ENCODE measurements at places on chromosomes 5 and 9.

DNA sequence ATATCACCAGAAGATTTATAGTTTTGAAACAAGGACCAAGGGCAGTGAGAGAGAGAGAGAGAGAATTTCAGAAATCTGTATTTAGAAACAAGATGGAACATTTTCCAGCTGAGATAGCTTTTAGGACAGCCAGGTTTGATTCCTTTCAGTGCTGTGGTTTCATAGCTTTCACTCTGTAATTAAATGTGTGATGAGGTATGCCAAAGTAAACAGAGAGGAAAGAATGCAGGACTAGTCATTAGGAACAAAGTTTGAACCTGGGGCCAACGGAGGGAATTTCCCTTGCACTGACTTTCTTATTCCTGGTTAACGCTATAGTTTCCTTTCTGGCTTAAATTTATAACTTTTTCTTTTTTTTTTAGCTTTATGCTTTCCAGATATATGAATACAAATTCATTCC, 10.0 kb upstream of the CCL28 start:
- DNase-seq, result no peak

DNA sequence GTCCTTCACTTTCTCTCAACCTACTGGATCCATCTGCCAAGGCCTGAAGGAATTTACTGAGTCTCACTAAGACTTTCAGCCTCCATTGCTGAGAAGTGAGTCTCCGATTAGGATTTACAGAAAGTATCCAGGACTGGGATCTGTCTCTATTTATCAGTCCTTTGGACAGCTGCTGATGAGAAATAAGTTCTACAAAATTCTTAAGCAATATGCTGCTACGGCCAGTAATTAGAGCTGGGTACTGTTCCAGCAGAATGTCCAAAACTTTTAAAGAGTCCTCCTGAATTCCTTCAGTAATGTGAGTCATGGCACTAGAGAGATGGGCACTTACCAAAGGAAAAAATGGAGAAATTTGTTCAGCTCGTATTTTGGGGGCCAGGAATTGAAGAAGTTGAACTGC, 5.9 kb downstream of the TEX10 start:
- peak; percentile 67 for DNase-seq

DNA sequence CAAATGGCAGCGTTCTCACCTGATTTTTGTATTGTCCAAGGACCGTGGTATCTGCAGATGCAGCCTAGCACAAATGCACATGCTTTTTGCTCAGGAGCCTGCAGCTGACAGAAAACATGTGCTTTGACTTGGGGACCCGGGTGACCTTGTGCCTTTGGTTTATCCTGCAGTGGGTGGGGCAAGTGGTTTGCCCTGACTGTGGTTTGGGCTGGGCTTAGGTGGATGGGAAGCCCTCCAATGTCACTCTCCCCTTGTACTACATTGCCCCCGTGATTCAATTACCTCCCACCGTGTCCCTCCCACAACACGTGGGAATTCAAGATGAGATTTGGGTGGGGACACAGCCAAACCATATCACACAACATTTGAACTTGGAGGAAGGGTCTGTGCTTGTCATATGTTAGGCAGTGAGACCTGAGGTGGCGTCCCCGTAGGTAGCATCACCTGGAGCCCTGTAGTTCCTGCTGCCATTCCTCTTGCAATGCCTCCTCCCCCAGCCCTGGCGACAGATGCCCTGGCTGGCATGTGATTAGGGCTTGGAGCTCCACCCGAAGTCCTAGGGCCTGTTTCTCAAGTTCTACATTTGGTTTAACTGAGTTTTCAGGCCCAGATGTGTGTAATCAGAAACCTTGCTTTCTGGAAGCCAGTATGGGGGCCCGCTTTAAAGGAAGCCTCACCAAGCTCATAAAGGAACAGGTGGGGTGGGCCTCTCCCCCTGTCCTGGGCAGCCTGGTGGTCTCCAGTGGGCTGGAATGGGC, 2.1 kb downstream of the ANKRD33B start:
- no peak for DNase-seq

DNA sequence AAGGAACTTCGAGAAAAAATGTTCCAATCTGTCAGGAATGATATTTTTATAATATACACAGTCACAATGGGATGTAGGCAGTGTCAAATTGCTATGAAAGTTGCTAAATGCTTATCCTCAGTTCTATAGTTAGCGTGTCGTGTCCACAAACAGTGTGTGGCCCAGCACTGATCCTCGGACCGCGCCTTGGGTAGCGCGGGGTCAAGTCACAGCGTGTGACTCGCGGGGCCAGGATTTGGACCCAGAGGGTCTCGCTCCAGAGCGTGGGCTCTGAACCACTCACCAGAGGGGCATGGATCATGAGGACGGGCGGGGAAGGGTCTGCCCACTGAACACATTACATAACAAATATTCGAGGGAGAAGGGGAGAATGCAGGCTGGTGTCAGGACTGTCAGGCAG, 171.8 kb downstream of the C9orf50 start:
- no peak for DNase-seq

- no peak for DNase-seq
Observed at GRCh38 chr5:135894789-135895188, 852 bp downstream of the IL9 start.

GRCh38 chr9:34171753-34172535, 6.9 kb upstream of the UBAP1 start:
- no peak for DNase-seq

GRCh38 chr9:134908524-134909309, 9.0 kb downstream of the FCN1 start:
- no peak for DNase-seq

- DNase-seq, result no peak
Observed at GRCh38 chr5:102314328-102314727, 18.2 kb upstream of the SLCO4C1 start.

DNA sequence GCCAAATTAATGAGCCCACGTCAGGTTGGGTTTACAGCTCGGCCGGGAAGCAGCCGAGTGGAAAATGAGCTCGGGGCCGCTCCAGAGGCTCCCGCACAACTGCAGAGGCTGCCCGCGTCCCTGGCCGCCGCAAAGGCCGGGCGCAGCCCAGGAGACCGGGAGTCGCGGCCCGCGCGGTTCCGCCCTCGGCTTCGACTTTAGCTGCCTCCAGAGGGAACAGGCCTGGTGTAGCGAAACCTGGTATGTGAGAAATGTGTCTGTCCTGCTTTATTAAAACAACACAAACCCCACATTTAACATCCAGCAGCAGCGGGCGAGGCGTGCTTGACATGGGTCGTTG, 66.2 kb downstream of the FOXD1 start:
- no peak for DNase-seq

GRCh38 chr9:35308316-35308715, 146.5 kb downstream of the UNC13B start:
- peak; percentile 2 for DNase-seq

DNA sequence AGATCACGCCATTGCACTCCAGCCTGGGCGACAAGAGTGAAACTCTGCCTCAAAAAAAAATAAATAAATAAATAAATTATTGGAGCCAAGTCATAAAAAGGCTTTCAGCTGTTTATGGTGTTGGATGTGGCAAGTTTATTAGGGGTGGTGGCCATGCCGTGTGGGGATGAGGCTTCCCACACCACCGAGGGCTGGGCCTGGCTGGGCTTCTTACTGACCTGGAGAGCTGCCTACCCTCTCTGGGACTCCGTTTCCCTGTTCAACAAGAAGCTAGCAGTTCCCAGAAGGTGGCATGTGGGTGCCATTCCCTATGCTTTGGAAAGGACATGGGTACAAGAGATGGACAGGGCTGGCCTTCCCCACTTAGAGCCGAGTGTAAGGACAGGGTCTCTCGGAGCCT, 22.6 kb downstream of the GPRIN1 start:
- DNase-seq, result no peak

DNA sequence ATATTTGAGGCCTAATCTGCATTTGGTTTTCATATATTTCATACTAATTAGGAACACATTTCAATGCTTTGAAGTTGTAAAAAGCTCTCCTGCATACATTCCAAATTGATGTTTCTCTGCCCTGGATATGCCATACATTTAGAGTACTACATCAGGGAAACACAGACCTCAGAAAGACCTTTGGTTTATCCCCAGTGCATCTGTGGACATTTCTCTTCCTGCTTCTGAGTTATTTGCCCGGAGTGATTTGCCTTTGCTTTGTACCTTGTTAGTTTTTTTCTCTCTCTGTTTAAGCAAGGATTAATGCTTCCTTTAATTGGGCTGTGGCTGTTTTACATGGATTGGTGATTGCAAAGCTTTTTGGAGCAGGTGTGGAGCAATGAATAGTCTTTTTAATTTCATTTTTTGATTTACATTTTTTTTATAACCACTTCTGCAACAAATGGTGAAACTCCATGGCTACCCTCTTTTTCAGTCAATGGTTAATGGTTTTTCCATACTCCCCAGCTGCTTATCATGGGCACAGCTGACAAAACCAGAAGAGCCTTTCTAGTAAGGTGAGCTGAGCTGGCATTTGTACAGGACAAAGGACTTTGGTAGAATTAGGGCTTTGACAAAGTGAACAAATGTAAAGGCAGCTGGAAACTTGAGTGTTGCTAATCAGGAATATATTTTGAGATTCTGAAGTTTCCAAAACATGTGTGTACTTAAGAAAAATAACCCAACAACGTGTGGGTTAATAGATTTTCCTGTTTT, 54.2 kb downstream of the ZSWIM6 start:
- no peak for DNase-seq

GRCh38 chr5:102107865-102108264, 188.2 kb downstream of the SLCO4C1 start:
- no peak for DNase-seq

DNA sequence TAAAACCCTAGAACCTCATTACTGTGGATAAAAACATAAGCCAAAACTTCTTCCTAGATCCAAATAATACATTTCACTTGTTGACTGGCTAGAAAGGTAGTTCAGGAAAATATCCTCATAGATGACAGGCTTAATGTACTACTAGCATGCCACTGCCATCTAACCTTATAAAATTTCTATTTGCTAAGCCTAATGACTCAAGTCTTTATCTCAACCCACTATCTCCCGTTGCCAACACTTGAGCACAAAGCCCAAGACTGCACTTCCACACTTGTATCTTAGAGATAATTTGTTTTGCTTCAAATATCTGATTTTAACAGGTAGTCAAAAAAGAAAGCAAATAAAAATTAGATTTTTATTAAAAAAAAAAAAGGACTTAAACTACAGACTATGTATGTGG, 42.7 kb downstream of the FBXL17 start:
- DNase-seq, result no peak

DNA sequence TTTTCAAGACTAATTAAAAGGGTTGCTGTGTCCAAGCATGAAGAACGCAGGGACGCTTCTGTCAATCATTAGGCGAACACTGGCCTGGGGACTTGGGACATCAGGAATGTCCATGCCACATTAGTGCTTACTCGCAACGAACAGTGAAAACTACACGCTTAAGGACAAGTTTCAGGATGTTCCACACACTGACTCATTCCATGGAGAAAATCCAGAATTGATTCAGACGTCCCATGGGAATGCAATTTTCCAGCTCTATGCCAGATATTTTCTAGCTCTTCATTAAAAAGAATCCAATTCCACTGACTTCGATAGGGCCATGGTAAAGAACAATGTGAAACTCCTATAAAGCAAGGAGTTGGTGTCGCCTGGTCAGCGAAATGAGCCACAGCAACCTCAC, 98.2 kb downstream of the CAMSAP1 start:
- peak; percentile 56 for DNase-seq

DNA sequence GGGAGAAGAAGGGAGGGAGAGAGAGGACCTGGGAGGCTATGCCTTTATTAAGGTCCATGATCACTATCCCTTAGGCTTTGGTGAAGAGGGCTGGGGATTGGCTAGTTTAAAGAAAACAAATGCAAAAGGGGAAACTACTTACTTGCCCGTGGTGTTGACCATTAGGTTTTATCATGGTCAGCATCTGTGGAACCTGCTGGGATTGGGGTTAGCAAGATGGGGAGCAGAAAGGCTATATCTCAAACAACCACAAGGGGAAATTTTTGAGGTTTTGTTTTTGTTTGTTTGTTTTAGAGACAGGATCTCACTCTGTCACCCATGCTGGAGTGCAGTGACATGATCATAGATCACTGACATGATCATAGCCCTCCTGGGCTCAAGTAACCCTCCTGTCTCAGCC, 9.0 kb upstream of the RAD23B start:
- no peak for DNase-seq

GRCh38 chr9:127835991-127836516, 18.4 kb downstream of the ENG start:
- DNase-seq, result peak; percentile 78

DNA sequence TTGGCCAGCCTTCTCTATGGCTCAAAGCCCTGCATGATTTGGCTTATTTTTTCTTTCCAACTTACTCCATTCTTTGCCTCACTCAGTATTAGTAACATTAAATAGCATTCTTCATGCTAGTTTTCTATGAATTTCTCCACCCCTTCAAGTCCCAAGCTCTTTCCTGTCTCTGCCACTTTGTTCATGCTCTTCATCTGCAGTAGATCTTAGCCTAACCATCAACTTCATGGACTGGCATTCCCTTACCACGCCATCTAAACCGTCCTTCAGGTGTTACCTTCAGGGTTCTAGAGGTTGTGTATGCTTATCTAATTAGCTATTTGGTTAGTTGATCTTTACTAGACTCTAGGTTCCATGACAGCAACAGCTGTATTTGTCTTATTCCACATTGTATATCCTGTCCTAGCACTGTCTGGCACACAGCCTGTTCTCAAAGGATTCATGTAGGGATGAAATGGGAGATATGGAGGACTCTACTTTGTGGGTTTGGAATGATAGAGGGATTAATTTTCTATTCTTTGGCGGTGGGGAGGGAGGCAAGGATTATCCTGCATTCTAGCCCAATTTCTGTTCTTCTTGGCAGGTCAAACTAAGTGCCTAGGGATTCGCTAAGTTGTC, 26.4 kb downstream of the TMEM167A start:
- no peak for DNase-seq
